ENCODE measurements at places on chromosomes 6 and 20.

GRCh38 chr6:24858177-24858653 lies 59.5 kb upstream of the ARMH2 start:
- DNase-seq: no peak

- no peak for DNase-seq
Observed at GRCh38 chr6:70008189-70008588, 141.8 kb downstream of the COL19A1 start.

DNA sequence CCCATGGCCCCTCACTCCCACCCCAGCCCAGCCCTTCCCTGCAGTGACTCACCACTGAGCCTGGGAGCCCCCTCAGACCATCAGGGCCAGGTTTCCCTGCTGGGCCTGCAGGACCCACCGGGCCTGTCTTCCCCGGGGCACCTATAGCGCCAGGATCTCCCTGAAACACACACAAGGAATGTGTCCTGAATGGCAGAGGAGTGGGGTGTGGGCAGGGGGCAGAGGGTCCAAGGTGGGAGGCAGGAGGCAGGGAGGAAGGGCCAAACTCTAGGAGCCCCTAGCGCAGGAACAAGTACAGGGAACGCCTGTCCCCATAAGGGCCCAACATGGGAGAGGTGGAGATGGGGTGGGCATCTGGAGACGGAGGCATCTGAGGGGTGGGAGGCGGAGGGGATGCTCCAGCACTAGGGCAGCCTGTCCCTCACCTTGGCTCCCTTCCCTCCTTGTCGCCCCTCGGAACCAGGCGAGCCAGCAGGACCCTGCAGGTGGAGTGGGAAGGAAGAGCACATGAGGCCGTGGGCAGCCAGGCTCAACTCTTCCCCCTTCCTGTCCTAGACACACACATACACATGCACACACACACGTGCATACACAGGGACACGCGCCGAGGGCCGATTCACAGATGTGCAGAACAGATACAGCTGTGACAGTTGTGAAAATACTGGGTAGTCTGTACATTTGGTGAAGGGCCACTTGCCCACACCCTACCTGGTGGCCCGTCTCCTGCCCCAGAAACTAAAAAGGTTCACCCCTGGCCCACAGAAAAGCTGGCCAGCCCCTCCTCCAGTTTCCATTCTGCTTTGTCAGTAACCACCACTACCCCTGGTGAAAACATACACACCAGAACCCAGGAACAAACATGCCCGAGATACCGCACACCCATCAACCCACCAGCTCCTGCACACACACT lies 24.6 kb downstream of the COL11A2 start:
- no peak for DNase-seq

DNA sequence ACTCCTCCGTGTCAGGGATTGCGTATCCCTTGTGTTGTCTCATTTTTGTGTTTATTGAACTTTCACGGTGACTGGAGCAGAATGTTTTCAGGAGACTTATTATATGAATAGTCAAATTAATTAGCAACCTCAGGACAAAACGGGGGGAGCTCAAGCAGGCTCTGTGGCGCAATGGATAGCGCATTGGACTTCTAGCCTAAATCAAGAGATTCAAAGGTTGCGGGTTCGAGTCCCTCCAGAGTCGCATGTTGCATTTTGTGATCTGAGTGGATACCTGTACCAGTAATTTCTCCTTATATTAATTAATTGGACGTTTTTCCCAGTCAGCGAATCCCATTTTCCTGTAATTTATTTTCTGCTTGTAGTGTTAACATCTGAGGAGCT lies 89.1 kb upstream of the ZNF184 start:
- no peak for DNase-seq

- no peak for DNase-seq
Observed at GRCh38 chr20:14622796-14623195, 285.4 kb upstream of the FLRT3 start.

Data from D721Med (cell line).